ENCODE measurements at places on chromosomes 7 and 10.

DNA sequence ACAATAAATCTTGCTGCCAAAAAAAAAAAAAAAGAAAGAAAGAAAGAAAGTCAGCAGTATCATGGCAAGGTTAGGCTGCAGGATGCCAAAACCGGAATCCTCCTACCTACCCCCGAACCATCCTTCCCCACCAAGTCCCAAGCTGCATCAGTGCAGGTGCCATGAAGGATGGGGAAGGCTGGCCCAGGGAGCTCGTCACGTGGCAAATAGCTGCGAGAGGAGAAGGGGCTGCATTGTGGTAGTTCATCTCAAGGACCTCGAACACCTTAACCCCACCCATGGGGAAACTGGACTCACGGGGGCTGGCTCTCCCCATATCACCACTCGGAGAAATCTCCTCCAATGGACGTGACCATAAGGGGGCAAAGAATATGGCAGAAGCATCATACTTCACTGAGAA is 86.2 kb downstream of the TACC2 start:
- DNase-seq, result no peak

- no peak for DNase-seq
Measured at GRCh38 chr7:89002981-89003956, 207.7 kb upstream of the TEX47 start.

DNA sequence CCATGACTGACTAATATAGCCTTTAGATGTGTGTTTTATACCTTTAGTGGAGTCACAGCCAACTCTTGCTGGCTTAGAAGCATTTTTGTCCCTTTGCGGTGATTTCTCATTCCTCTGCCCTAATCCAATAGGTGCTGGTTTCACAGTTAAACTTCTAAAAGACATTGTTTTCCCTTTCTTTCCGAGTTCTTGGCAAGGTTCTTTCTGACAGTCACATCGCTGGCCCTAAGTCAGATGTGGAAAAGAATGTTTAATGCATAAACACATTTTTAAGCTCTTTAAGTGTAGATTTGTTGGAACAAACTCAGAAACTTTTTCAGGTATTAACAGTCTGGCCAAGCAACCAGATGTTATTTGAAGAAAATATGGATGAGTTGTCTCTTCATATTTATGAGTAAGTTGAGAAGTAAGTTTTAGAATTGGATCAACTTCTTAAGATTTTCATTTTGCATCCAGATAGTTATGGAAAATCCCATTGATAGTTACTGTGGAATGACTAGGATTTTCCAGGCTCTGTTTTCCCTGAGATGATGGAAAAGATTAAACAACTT is 4.1 kb downstream of the EPDR1 start:
- DNase-seq, result no peak

DNA sequence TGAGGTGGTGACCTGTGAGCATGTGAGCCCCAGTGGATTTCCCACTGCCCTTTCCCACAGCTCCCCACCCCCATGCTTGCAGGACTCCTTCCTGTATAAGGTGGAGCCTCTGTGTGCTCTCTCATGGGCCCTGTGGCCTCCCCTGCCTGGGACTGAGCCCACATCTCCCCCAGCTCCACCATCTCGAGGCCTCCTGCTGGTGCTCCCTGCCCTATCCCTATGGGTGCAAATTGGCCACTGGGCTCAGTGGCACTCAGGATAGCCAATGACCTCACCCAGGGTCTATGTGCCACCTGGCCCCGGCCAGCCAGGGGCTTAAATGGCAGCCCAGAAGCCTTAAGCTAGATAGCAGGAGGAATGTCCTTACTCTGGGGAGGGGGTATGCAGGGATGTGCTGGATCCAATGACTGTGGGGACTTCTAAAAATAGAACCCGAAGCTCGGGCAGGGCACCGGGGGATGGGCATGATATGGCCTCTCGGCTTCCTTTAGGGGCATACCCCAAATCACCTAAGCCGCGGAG is 2.0 kb downstream of the LDB3 start:
- no peak for DNase-seq

GRCh38 chr7:113383638-113384037 is 265.3 kb upstream of the SMIM30 start:
- DNase-seq, result no peak

- DNase-seq, result peak; percentile 74
Measured at GRCh38 chr10:75408911-75409885, 7.6 kb upstream of the ZNF503 start.

- no peak for DNase-seq
Measured at GRCh38 chr10:75682649-75683557, 251.5 kb downstream of the LRMDA start.

Data from NCI-H345 (cell line).